Stimulated activated CD4-positive, alpha-beta T cell treated with anti-CD3 and anti-CD28 coated beads, Interleukin-15, amount 100 ng/mL, for 24 hours (primary cell): ENCODE measurements at places on chromosomes 3 and 15.
A peak's percentile ranks its signal among the peaks of the same experiment; 100 is the strongest.

- DNase-seq = no peak
Measured at GRCh38 chr15:80727196-80727595, 32.1 kb downstream of the ABHD17C start.

DNA sequence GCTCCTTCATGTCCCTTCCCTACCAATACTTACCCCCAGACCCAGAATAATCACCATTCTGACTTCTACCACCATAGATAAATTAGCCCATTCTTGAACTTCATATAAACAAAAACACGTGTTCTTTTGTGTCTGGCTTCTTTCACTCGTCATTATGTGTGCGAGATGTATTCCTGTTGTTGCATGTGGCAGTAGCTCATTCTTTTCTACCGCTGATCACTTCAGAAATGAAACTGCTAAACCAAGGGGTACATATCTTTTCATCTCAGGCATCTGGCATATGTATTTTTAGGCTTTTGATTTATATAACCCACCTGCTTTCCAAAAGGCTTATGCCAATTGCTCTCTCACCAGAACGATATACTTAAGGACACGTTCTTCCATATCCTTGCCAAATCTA is 13.8 kb upstream of the SCG3 start:
- no peak for DNase-seq

DNA sequence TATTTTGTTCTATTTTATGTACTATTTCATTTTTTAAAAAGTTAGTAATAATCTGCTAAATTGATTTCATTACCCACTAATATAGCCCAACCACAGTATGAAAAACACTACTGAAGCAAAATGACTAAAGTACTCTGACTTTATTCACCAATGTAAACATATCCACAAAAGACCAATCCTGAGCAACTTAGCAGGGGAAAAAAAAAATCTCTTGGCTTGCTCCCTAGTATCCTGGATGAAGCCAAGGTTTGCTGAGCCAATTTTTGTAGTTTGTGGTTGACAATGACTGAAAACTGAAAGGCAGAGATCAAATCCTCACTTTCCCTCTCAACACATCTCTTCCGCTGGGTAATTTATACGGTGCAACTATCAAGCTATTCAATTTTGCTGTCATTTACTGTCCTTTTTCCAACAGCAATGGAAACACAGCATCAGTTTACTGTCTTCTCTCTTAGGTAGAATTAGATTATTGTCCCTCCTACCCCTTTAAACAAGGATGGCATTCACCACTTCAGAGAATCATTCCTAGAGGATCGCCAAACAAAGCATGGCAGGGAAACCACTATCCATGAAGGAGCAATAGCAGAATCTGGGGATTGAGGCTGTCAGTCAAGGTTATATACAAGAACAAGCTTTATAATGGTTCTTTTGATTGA is 149.7 kb downstream of the THRB start:
- no peak for DNase-seq

DNA sequence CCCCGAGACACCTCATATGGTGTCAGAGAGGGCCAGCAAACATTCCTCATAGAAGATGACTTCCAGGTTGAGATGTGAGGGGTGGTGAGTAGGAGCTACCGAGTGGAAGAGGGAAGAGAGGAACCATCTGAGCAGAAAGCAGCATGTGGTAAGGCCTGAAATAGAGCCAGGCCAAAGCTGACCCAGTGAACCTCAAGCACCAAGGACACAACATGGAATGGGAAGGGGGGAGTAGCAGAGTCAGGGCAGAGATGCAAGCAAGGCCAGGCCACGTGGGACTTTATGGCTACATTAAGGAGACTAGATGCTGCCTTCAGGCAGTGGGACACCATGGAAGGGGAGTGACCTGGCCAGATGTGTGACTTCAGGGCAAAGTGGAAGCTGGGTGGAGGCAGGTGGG is 38.3 kb upstream of the WNT5A start:
- DNase-seq = no peak

GRCh38 chr15:62104401-62104800 is 37.6 kb downstream of the C2CD4A start:
- DNase-seq = no peak

DNA sequence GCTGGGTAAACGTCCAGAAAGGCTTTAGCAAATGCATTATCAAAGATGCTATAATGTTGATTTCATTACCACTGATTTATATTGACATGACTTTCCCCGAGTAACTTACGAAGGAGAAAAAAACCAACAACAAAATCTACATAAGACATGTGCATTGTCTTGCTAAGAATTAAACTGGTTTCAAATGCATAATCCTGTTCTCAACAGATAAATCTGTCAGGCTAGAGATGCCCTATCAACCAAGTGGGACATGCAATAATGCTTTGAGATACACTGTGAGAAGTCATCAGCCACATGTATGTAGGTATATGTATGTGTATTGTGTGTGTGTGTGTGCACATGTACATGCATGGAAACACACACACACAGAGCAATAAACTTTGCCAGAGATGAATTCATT is 195.6 kb downstream of the MEIS2 start:
- DNase-seq = no peak

DNA sequence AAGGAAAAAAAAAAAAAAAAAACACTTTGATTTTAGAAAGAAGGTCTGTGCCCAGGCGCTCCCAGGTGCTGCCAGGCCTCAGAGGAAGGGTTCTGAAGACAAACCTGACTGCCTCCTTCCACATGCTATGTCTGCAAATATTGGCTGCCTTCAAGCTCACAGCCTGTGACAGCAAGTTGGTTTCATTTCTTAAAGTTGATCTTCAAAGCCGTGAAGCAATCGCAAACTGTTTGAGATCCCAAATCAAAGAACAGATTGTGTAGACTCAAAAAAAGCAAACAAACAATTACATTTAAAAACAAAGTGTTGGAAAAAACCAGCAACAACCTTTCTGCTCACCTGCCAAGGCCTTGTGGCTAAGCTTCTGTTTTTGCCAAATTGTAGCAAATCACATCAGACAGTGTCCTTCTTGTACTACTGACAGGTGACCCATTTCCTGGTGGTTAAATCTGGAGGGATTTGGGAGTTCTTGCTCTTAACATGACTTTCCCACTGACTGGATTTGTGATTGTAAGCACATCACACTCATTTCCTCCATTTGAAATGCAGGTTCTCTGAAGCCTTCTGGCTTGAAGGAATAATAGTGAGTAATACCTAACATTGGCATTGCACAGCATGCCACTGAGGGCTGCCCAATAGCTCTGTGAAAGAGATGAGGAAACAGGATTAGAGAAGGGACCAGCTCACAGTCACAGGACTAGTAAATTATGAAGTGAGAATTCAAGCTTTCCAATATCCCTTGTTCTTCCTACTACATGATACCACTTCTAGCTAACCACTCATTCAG is 502.4 kb downstream of the LPP start:
- no peak for DNase-seq

GRCh38 chr15:98924401-98925049 is 83.1 kb downstream of the PGPEP1L start:
- DNase-seq = no peak

- DNase-seq = no peak
Measured at GRCh38 chr15:75832114-75832513, 11.1 kb upstream of the UBE2Q2 start.

- DNase-seq = no peak
Measured at GRCh38 chr3:37457378-37458065, 283.1 kb upstream of the LRRFIP2 start.

GRCh38 chr3:128207951-128208350 is 54.7 kb downstream of the EEFSEC start:
- no peak for DNase-seq

DNA sequence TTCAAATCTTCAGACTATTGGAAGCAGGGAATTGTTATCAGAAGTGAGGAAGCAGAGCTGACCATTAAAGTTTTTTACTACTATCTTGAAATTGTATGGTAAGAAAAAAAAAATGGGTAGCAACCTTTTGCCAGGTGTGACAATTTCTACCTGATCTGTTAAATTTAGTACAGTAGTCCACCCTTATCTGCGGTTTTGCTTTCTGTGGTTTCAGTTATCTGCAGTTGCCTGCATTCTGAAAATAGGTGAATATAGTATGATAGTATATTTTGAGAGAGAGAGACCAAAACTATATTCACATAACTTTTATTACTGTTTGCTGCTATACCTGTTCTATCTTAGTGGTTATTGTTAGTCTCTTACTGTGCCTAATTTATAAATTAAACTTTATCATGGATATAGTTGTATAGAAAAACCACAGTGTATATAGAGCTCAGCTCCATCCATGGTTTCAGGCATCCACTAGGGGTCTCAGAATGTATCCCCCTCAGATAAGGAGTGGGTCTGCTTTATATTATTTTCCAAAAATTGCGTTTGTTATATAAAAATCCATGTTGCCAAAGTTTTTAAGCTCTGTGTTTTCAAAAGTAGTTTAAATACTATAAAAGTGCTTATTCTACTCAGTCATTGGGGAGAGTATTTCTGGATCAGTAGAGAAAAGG is 69.9 kb downstream of the PTPRG start:
- DNase-seq = no peak

DNA sequence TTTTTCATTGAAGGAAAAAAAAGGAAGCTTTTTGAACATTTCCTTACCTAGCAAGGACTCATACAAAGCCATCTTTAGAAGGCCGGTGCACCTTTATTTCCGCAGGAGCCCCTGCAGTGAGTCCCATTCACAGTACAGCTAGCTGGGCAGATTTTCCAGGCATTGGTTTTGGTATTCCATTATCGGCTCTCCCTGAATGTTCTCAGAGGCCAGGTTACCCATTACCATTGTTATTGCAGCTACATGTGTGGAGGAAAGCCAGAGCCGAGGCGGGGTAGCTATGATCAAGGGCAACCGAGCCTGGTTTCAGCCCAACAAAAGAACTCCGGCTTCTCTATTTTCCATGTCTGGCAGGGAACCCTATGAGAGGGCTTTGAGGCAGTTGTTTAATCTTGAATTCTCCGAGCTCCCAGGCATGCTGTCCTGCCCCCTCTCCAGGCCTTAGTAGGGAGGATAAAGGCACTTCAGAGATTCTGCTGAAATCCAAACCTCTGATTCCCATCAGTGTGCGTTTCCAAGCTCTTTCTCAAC is 100.3 kb downstream of the LRRK1 start:
- DNase-seq = no peak

GRCh38 chr3:190265126-190265525 is 57.1 kb downstream of the CLDN1 start:
- no peak for DNase-seq

- DNase-seq = no peak
Measured at GRCh38 chr3:175002732-175003143, 143.6 kb downstream of the NAALADL2 start.

DNA sequence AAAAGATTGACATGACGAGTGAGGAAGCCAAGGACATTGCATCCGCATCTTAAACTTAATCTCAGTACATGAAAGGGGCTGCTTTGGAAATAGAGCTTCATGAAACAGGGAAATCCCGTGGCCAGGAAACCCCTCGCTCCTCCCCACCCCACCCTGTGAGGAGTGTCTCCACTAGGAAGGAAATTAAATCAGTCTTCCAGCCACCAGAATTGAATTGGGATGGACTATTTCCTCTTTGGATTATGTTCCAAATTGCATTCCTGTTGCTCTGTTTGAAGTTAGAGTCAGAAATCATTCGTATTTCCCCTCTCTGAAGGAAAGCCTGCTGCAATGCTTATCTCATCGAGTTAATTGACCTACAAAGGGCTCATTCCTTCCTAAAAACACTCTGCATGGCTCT is 35.8 kb downstream of the CLDN11 start:
- DNase-seq = no peak

- DNase-seq = no peak
Measured at GRCh38 chr15:28114721-28115622, 15.9 kb upstream of the OCA2 start.

- DNase-seq = no peak
Measured at GRCh38 chr3:63976161-63976871, 47.0 kb downstream of the PSMD6 start.

DNA sequence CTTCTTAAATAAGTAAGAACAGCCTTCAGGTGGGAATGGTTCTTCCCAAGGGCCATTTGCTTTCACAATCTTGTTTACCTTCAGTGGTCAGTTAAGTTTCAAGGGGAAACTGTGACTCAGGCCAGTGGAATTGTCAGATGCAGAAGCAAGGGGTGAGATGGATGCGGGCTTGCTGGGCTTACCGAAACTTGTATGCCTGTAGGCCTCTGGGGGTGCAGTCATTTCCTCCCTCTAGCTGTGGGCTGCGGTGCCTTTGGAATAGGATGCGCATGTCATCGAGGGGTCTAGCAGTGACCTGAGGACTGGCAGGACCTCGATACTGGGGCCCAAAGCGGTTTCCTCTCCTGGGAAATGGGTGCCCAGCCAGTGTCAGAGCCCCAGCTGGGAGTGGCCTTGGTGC is 121.6 kb downstream of the EEFSEC start:
- DNase-seq = no peak

GRCh38 chr3:39327746-39328349 is 1.7 kb upstream of the CCR8 start:
- peak; percentile 41 for DNase-seq

DNA sequence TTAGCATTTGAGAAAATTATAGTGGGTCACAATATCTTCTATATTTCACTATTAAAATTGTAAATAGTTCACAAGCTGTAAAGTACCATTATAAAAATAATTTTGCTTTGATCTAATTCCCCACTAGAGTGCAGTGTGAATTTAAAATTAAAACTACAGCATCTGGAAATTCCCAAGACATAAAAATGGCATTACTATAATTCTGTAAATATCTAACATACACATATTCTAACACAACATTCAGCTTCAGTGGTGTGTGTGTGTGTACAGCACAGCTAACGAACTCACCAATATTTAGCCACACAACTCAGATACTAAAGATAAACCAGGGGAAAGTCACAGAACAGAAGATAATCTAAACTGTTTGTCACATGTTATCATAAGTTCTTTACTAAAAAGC is 424.9 kb upstream of the ZNF385D start:
- no peak for DNase-seq

DNA sequence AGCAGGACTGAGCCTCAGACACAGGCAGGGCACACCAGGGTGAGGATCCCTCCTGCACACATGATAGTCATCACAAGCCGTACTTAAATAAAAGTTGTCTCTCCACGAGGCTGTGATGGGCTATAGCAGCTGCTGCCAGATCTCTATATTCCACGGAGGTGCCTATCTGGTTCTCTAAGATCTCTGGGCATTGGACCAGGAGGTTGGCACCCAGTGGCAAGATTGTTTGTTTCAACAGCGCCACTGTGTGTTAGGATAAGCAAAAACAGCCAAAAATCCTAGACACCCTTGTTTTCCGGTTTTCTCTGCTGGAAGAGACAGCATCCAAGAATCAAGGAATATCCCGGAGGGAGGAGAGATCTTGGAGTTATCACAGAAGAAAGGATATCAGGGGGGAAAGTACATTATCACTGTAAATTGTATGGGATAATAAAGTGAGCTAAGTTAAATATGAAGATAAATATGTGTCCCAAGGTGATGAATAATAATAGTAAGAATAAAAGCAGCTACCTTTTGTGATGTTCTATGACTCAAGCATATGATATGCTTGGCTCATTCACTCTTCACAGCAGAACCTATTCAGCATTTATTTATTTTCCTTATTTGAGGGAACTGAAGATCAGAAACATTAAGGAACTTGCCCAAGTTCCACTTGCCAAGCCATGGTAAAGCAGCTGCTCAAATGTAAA is 90.6 kb upstream of the AKAP13 start:
- DNase-seq = peak; percentile 17

DNA sequence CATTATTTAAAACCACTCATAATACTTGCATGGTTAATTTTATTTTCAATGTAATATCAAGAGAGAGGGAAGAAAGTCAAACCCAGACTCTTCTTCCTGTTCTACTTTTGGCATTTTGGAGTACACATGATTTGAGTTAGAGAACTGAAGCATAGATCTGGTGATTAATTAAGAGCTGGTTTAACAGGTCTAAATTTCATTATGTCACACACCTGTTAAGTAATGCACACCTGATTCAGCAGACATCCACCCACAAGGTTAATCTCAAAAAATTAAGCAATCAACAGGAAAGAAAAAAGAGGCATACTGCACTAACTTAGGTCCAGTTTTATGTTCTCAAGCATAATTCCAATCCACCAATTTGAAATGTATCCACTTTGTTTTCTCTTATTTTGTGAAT is 101.1 kb upstream of the ICE2 start:
- no peak for DNase-seq
